NCI-H510A (cell line): ENCODE measurements at places on chromosomes 5 and 9.

- no peak for DNase-seq
Measured at GRCh38 chr5:136058039-136058971, 29.5 kb downstream of the TGFBI start.

DNA sequence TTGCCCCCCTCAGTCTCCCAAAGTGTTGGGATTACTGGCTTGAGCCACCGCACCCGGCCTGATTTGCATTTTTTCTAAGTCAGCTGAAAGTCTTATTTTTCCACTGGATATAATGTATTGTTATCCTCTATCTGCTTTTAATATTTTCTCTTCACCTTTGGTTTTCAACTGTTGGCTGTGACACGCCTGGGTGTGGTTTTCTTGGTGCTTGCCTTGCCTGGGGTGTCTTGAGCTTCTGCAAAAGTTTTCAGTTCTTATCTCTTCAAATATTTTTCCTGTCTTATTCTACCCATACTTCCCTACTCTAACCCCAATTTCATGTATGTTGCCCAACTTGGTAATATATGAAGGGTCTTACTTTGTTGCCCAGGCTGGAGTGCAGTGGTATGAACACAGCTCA, 4.3 kb upstream of the MXD3 start:
- no peak for DNase-seq

GRCh38 chr9:110278080-110278707, 21.9 kb upstream of the TXN start:
- DNase-seq = no peak

GRCh38 chr9:91711755-91712601, 238.1 kb downstream of the ROR2 start:
- no peak for DNase-seq

- DNase-seq = no peak
Measured at GRCh38 chr9:85024374-85024773, 354.8 kb downstream of the NTRK2 start.

- no peak for DNase-seq
Measured at GRCh38 chr5:34043099-34043876, at the start of gene C1QTNF3. TSS of gene C1QTNF3 (minus strand) at chr5:34043213. CDS start at chr5:34043125, 88 bp downstream.
